ENCODE measurements at places on chromosomes 16 and 17.

- DNase-seq, result peak; percentile 45
Observed at GRCh38 chr17:28612936-28613872, 781 bp downstream of the RSKR start.

DNA sequence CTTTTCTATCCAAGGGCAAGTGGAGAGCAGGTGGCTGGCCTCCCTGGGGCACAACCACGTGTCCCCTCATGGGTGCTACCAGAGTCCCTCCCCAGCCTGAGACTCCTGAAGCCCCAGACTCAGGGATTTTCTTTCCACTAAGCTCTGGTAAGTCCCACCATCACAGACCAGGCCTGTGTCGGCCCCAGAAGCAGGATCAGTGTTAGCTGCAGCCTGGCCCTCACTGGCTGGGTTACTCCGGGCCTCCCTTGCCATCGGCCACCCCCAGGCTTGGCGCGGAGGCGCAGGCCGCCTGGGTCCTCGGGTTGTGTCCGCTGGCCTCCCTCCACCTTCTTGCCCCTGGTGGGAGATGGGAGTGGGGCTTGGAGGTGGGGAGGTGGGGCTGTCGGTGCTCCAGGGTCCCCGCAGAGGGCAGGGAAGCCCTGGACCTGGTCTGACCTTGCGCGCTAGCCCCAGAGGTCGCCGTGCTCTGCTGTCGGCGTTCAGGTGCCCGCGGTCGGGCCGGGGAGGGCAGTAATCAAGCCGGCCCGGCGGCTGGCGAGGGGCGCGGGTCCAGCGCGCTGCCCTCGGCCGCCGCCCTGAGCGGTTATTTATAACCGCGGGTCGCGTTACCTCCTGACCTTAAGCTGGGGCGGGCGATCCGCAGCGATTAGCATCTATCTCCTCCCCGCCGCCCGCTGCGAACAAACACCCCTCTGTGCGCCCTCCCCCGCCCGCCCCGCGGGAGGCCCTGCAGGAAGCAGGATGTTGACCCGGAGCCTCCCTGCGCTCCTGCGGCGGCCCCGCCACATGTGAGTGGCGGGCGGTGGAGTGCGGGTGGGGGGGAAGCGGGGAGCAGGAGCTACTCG, 78.1 kb upstream of the TOB1 start:
- DNase-seq, result peak; percentile 85

GRCh38 chr17:13395862-13396261, 205.9 kb downstream of the HS3ST3A1 start:
- DNase-seq, result no peak

DNA sequence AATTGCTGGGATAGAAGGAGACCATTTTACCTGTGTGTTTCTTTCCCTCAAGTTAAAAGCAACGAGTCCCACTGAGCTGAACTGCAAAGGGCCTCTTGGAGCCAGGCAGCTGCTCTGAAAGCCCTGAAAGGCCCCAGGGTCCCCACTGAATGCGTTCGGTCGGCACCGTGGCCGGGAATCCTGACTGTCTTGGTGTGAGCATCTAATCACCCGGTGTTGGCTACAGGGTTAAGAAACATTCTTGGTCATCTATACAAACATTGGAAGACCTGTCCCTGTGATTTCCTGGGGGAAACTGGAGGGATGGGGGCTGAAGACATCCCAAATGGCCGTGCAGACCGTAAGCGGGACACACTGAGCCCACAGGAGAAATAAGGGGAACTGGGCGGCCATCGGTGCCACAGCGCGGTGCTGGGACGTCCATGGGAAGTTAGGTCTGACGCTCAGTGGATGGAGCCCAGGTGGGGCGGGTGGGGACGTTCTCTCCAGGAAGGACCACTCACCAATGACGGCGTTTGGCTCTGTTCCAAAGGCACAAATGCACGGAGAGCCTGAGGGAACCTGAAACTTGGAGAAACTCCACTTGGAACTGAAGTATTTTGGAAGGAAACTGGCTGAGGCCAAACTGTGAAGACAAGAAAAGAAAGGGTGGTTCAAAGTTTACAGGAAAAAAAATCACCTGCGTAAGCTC, 32.1 kb downstream of the WDR45B start:
- no peak for DNase-seq

- no peak for DNase-seq
Observed at GRCh38 chr17:53570731-53571130, 252.0 kb upstream of the KIF2B start.

- DNase-seq, result no peak
Observed at GRCh38 chr17:50211249-50212120, 10.1 kb upstream of the COL1A1 start.

- DNase-seq, result no peak
Observed at GRCh38 chr17:26818736-26819135, 475.2 kb upstream of the WSB1 start.

DNA sequence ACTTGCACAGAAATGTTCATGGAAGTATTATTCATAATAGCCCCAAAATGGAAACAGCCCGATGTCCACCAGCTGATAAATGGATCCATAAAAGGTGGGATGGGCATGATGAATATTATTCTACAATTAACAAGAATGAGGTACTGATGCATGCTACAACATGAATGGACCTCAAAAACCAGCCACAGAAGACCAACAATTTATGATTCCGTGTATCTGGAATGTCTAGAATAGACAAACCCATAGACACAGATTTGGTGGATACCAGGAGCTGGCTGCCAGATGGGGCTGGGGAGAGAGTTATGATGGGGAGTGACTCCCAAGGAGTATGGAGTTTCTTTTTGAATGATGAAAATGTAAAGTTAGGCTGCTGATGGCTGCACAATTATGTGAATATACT, 10.8 kb upstream of the NAGLU start:
- DNase-seq, result no peak

Data from BE2C (cell line).